NCI-H2171 treated with DMSO at 0.1 percent for 48 hours (cell line): ENCODE measurements at places on chromosomes 3 and 15.
A peak's percentile ranks its signal among the peaks of the same experiment; 100 is the strongest.

DNA sequence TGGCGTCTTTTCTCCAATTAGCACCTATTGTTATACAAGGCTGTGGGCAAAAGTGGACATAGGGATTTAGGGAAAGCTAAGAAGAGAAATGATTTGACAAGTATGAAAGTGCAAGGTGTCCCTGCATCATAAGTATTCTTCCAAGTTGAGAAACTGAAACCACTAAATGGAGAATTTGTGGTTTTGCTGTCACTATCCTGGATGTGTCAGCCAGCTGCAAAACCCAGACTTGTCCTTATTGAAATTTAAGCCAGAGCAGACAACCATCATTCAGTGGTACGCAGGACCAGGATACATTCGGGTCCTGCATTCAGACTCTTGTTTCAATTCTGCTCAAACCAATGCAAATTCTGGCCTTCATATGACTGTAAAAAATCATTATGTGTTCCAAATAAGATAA lies 384.8 kb upstream of the TGFBR2 start:
- no peak for DNase-seq

GRCh38 chr15:66400351-66400774 lies 13.7 kb downstream of the MAP2K1 start:
- DNase-seq = peak; percentile 62

GRCh38 chr15:84143753-84144314 lies 91.7 kb upstream of the GOLGA6L4 start:
- DNase-seq = no peak

GRCh38 chr3:136645915-136646314 lies 106.3 kb downstream of the STAG1 start:
- DNase-seq = no peak

GRCh38 chr15:53694476-53694874 lies 65.0 kb downstream of the WDR72 start:
- no peak for DNase-seq

- DNase-seq = no peak
These were observed 921.3 kb upstream of the NR2F2 start for GRCh38 chr15:95409211-95409610.

DNA sequence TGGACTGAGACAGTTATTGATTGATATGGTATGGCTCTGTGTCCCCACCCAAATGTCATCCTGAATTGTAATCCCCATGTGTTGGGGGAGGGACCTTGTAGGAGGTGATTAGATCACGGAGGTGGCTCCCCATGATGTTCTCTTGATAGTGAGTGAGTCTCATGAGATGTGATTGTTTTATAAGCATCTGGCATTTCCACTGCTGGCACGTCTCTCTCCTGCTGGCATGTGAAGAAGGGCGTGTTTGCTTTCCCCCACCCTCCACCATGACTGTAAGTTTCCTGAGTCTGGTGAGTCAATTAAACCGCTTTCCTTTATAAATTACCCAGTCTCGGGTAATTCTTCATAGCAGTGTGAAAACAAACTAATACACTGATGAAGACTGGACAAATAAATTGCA lies 105.6 kb upstream of the MELTF start:
- DNase-seq = no peak

DNA sequence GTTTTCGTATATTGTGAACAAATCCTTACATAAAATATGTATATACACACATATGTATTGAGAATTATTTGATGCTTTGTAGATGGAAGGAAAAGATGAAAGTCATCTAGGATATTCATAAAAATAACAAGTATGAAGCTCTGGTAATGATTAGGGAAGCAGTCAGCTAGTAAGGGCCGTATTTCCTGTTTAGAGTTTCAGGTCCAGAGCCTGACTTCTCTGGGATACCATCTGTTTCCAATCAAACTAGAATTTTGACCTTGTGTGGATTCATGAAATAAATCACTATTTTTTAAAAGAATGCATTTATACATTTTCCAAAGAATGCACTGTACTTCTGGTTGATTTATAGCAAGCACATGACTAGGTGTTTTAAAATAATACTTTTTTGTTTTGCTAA lies 156.1 kb upstream of the CGNL1 start:
- peak; percentile 63 for DNase-seq

GRCh38 chr3:126389112-126389793 lies 5.5 kb upstream of the CFAP100 start:
- peak; percentile 48 for DNase-seq

DNA sequence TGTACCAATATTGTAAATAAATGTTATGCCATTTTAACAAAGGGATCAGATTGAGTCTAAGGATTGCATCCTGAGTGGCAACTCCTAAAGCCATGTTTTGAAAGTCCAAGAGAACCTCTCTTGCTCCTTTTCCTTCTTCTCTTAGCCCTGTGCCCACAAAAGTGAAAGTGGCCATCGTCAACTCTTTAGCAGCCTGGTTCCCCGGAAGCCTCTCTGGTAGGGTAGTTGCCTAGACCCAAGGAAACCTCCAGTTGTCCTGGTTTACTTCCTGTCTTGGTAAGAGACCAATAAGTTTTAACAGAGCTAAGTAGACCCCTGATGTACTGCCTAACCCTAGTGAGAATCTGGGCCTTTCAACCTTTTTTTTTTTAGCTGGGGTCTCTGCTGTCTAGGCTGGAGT lies 10.2 kb upstream of the ITPKA start:
- no peak for DNase-seq

- no peak for DNase-seq
These were observed 139.7 kb downstream of the STAG1 start for GRCh38 chr3:136612512-136612911.

DNA sequence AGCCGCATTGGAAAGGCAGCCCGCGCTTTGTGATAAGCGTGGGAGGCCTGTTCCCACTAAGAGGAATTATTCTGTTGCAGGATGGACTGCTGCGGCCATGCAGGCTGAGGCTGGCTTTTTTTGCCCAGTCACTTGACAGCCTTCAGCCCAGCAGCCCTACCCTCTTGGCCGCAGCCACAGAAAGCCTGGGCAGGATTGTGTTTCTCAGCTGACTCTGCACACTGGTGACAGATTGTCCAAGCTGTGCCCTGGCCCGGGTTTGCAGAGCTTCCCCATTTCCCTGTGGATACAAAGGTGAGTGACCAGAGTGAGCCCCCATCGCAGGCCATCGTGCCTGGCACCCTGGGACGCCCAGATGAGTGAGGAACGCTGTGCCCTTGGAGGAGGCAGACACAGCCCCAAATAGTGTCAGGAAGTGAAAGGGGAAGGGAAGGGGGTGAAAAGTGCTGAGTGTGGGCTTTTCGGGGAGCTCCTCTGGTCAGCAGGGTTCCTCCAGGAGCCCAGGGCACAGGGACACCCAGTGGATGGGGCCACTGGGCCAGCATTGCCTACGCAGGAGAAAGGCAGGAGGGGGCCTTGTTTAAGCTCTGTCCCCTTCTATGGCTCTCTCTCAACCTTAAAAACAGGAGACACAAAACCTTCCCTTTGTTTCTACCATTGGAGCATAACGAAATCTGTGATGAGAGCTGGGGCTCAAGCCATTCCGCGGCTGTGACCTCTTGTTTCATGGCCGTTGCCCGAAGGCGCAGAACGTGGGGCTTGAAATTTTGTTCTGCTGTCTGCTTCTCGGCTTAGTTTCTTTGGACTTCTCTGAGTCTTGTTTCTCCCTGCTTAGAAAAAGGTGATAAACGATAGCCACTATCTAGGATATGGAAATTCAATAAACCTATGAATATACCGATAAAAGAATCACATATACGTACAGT lies 91.5 kb upstream of the MEF2A start:
- DNase-seq = no peak

DNA sequence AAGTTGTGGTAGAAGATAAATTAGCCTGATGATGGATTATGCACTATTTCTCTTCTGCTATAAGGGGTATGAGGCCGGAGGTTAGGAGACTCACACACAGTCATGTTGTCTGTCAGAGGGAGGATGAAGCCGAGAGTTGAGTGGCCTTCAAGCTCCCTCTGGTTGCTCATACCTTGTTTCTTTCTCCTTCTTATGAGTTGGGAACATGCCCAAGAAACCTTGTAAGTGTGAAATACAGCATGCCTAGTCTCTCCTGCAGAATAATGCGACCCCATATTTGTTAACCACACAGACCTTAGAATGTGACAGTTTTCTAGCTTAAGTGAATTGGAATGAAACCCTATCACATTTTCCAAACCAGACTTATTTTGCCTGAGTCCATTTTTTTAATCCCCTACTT lies 366.7 kb downstream of the PTPRG start:
- no peak for DNase-seq

DNA sequence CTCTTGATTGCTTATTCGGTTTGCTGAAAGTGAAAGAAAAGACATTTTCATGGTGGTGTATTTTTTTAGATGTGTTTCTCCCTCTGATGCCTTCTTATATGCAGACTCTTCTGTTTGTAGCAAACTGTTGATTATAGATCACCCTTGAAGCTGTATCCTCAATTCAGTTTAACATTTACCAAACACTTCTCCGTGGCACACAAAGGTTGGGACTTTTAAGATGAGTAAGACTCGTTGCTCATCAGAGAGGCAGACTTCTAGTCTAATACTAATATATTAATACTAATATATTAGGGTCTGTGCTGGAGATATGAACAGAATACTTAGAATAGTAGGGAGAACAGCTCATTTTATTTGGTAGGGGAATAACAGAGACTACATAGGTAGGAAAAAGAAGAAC lies 32.8 kb downstream of the RASA2 start:
- DNase-seq = no peak

GRCh38 chr3:71138410-71138809 lies 445.1 kb downstream of the FOXP1 start:
- no peak for DNase-seq

DNA sequence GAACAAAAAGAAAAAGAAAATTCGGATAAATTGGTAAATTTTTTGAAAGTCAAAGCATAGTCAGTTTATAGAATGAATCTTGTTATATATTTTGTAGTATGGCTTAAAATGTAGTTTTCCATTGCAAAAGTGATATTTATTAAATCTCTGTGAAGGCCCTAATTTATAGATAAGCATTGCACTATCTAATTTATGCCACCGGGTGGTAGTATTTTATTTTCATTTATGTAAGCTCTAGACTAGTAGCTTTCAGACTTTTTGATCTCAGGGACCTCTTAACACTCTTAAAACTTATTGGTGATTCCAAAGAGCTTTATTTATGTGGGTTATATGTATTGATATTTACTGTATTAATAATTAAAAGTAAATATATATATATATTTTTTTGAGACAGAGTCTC lies 133.9 kb upstream of the LRRFIP2 start:
- peak; percentile 51 for DNase-seq

DNA sequence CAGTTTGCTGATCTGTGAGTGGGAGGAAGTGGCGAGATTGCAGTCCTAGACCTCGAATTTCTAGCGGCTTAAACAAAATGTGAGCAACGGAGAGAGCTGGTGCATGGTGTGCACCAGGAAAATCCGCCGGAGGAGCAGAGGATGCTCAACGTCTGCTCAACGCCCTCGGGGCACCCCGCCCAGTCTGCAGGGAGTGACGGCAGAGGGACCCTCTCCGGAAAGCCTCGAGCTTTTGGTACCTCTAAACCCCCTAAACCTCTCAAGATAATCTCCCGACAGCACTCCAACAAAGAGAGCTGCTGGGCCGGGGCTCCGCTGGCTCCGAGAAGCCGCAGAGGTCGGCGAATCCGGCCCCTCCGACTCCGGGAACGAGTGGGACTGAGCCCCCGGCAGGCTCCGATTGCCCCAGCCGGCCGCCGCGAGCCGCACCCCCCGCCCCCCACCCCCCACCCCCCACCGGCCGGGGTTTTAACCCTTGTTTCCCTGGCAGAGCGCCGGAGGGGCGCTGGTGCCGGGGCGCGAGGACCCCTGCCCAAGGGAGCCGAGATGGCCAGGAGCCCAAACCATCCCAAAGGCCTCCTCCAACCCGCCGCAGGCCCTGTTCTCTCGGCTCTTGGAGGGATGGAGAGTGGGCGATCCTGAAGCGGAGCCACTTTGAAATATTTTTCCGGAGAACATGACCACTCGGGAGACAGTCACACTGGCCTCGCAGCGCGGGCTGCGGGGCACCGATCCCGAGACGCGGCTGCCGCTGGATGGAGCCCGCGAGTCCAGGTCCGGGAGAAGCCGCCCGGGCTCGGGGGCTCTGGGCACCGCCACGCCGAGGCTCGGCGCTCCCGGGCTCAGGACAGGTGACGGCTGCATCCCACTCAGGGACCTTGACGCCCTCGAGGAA lies 1.5 kb downstream of the MEGF11 start:
- DNase-seq = peak; percentile 69

GRCh38 chr15:76056931-76057330 lies 2.9 kb upstream of the TMEM266 start:
- DNase-seq = peak; percentile 46

DNA sequence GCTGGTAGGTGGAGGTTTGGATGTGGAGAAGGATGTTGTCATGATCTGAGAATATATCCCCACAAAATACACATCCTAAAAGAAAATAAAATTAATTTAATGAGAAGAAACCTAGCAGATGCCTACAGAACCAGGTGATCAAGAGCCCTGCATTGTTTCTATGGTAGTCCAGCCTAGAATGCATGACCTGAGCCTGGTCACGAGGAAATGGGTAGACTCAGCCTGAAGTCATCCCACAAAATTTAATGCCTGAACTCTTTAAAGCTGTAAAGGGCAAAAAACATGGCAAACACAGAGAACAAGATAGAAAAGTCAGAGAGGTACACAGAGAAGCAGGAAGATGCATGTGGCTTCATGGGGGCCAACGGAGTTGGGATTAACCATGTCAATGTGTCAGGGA lies 36.0 kb downstream of the LDHAL6B start:
- no peak for DNase-seq

DNA sequence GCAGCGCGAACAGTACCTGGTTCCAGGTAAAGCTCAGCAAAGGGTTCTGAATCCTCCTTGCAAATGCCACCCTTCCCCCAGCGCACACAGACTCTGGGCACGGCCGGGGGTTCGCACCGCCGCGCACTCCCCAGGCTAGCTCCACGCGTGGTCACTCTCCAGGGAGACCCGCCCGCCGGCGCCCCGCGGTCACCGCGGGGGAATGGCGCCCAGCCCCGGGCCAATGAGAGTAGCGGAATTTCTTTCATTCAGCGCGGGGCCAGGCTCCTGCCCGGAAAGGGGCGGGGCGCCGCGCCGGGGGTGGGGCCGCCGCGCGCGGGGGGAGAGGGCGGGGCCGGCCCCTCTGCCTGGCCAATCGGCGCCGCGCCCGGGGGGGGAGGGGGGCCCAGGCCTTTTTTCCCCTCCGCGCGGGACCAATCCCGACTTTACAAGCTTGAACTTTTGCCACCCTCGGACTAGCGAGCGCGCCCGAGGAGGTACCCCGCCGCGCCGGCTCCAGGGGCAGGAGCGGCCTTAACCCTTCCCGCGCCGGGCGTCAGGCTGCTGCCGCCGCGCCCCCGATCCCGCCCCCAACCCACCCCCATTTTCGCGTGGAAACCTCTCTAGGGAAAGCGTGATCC lies 1.1 kb upstream of the SMAD6 start:
- peak; percentile 92 for DNase-seq
